Heart left ventricle (tissue), 16 donors: ENCODE measurements at places on chromosomes 7 and 10. TPM values are rescaled to one million over a fixed set of nuclear protein-coding genes. Genes with fewer than 3 reads are reported as not detected.
A peak's percentile ranks its signal among the peaks of the same experiment; 100 is the strongest.

- no peaks in the 10 kb centered on the region for H3K4me1 ChIP-seq
These were observed 398.3 kb downstream of the DPP6 start for GRCh38 chr7:154450451-154450850.

DNA sequence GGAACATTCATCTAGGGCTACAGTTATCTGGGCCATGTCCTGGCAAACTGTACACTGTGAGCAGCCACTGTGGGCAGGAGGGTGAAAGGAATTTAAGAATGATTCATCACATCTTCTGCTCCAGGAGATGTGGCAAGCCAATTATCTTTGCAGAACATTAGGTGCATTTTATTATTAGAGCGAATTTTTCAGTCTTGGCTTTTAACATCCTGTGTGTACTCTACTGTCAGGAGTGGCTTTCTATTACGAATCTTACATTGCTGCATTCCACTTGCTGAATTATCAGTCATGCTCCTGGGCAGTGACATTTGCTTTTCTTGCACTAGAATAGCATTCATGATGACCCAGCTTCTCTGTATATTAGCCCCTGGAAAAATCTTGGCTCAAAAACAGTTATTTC lies 109.2 kb upstream of the TARP start:
- H3K4me1 ChIP-seq: no peaks in the 10 kb centered on the region
- no peaks in the 10 kb centered on the region for H3K27me3 ChIP-seq
- no peak overlapping the region for H3K4me3 ChIP-seq
- no peaks in the 10 kb centered on the region for H3K36me3 ChIP-seq
- H3K27ac ChIP-seq: no peak overlapping the region

DNA sequence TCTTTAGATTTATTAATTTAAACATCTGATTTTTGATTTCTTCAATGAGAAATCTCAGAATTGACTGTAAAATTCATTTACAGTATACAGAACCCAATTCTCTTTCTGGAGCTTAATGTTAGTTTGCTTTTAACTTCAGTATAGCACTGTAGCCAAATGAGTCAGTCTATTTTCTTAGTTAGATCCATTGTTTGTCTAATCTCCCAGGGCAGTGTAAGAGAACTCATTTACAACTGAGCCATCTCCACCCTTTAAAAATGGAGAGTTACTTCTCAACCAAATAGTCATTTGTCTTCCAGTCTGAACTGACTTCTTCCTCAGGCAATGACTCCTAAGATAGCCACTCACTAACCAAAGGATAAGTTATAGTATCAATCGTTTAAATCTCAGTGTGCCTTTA lies 3.0 kb upstream of the WNT2 start:
- no peak overlapping the region for H3K27ac ChIP-seq
- peaks cover 39% of the 10 kb centered on the region for H3K27me3 ChIP-seq
- H3K4me1 ChIP-seq: peaks cover 8% of the 10 kb centered on the region
- no peak overlapping the region for H3K4me3 ChIP-seq
- H3K36me3 ChIP-seq: no peaks in the 10 kb centered on the region

- H3K27ac ChIP-seq: no peak overlapping the region
- no peaks in the 10 kb centered on the region for H3K36me3 ChIP-seq
- H3K27me3 ChIP-seq: no peaks in the 10 kb centered on the region
- no peaks in the 10 kb centered on the region for H3K4me1 ChIP-seq
These were observed 47.3 kb downstream of the CNNM2 start for GRCh38 chr10:102965311-102965851.

DNA sequence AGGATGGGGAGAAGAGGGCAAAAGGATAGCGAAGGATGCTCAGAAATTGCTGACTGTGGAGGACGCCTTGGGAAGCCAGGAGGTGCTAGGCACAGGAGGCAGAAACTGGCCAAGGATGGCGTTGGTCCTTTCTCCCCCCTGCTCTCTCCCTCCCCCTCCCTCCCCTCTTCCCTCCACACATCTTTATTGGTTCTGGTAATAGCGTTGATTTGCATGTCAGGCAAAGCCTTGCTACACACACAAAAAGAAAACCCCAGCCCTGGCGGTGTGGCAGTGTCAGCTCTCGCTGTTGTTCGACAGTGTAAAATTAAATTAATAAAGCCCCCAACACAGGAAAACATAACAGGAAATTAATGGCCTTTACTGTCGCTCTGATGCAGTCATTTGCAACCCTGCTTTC lies 47.2 kb downstream of the PAX2 start:
- no peak overlapping the region for H3K4me3 ChIP-seq
- no peak overlapping the region for H3K27ac ChIP-seq
- DNase-seq: no peak

- H3K27ac ChIP-seq: no peak overlapping the region
- no peak overlapping the region for H3K4me3 ChIP-seq
- DNase-seq: no peak
These were observed 129.0 kb upstream of the C7orf33 start for GRCh38 chr7:148461392-148462179.

- no peaks in the 10 kb centered on the region for H3K36me3 ChIP-seq
- no peaks in the 10 kb centered on the region for H3K4me1 ChIP-seq
- H3K4me3 ChIP-seq: peak overlapping the region; percentile 23
- H3K27me3 ChIP-seq: no peaks in the 10 kb centered on the region
- H3K27ac ChIP-seq: no peak overlapping the region
These were observed 22.7 kb downstream of the SLC35G1 start for GRCh38 chr10:93916257-93917063.

GRCh38 chr10:100812978-100813377 lies 67.6 kb downstream of the PAX2 start:
- H3K27ac ChIP-seq: no peak overlapping the region
- H3K4me1 ChIP-seq: no peaks in the 10 kb centered on the region
- no peak overlapping the region for H3K4me3 ChIP-seq
- DNase-seq: no peak
- H3K27me3 ChIP-seq: peaks cover 5% of the 10 kb centered on the region

DNA sequence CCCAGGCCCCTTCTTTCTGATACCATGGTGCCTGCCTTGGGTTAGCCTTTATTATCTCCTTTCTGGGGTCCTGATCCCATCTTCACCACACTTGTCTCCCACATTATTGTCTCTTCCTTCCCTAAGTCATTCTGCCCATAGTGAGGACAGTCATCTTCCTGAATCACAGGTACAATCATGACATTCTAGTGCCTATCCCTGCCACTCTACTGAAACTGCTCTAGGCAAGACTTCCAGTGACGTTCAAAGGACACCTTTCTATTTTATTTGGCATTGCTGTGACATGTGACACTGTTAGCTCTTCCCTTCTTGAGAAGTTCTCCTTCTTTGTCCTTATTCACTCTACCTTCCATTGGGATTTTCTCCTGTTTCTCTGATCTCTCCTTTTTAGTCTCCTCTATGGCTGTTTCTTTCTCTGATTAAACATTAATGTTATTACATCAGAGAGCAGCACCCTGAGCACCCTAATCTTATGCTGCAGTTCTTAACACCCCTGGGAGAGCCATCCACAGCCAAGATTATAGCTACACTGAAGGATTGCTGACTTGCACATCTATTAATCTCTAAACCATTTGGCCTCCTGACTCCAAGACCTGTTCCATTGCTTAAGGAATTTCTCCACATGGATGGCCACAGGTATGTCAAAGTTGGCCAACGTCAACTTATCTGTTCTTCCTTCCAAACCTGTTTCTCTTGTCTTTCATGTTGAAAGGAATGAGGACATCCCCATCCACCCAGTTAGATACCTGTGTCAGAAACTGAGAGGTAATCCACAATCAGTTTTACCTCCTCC lies 10.9 kb downstream of the MACC1 start:
- no peaks in the 10 kb centered on the region for H3K36me3 ChIP-seq
- no peaks in the 10 kb centered on the region for H3K4me1 ChIP-seq
- H3K27ac ChIP-seq: no peak overlapping the region
- no peak for DNase-seq
- H3K27me3 ChIP-seq: no peaks in the 10 kb centered on the region

GRCh38 chr7:144027070-144027469 lies 21.7 kb upstream of the OR2A5 start:
- no peak overlapping the region for H3K4me3 ChIP-seq
- no peak for DNase-seq
- no peaks in the 10 kb centered on the region for H3K4me1 ChIP-seq
- H3K36me3 ChIP-seq: no peaks in the 10 kb centered on the region
- no peak overlapping the region for H3K27ac ChIP-seq

DNA sequence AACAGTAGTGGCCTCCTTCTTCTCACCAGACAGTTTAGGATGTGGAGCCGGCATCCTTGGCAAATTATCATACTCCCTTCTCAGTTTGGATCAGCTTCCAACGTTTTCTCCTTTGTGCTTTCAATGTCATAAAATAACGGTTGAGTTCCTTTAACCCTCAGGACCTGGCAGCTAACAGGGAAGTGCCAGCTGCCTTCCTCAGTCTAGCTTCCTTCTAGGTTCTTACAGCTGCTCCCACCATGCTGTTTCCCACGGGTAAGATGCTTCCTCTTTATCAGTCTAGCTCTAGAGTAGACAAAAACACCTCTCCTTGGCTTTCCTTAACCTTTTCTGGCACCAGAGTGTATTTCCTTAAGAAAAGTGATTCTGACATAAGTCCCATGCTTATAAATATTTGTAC lies 33.2 kb downstream of the BLVRA start:
- no peaks in the 10 kb centered on the region for H3K4me1 ChIP-seq
- H3K27me3 ChIP-seq: no peaks in the 10 kb centered on the region
- no peak overlapping the region for H3K4me3 ChIP-seq
- no peak overlapping the region for H3K27ac ChIP-seq

DNA sequence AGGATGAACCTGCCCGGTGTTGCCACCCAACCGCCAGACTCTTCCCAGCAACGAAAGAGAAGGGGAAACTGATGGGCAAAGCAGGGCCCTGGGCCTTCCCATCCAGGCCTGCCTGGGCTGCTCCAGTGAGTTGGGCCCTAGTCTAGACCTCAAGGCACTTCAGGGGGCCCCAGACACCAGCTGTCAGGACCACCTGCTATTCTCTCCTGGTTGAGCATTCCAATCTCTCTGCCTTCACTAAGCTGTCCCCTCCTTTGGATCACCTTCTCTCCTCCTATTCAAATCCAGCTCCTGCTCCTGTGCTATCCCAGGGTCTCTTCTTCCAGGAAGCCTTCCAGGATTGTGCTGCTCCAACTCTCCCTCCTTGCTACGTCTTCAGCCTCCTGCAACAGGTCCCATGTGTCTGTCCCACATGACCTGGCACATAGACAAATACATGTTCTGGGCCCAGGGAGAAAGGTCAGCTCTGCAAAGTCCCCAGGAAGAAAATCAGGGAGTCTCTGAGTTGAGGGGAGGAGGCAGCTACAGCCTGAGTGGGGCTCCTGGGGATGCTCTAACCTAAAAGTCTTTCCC lies 3.1 kb downstream of the STX1A start:
- no peak overlapping the region for H3K4me3 ChIP-seq
- peak; percentile 37 for DNase-seq
- peaks cover 5% of the 10 kb centered on the region for H3K27me3 ChIP-seq
- H3K27ac ChIP-seq: no peak overlapping the region
- H3K36me3 ChIP-seq: no peaks in the 10 kb centered on the region

DNA sequence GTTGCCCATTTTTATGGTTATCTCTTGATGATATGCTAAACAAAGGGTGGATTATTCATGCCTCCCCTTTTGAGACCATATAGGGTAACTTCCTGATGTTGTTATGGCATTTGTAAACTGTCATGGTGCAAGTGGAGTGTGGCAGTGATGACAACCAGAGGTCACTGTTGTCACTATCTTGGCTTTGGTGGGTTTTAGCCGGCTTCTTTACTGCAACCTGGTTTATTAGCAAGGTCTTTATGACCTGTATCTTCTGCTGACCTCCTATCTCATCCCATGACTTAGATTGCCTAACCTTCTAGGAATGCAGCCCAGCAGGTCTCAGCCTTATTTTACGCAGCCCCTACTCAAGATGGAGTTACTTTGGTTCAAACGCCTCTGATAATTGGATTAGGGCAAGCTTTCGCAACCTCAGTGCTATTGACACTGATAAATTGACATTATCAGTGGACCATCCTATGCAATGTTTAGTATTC lies 36.9 kb downstream of the BAG3 start:
- no peak overlapping the region for H3K27ac ChIP-seq
- H3K4me3 ChIP-seq: no peak overlapping the region
- peaks cover 13% of the 10 kb centered on the region for H3K4me1 ChIP-seq
- no peak for DNase-seq
- no peaks in the 10 kb centered on the region for H3K36me3 ChIP-seq
- H3K27me3 ChIP-seq: no peaks in the 10 kb centered on the region

DNA sequence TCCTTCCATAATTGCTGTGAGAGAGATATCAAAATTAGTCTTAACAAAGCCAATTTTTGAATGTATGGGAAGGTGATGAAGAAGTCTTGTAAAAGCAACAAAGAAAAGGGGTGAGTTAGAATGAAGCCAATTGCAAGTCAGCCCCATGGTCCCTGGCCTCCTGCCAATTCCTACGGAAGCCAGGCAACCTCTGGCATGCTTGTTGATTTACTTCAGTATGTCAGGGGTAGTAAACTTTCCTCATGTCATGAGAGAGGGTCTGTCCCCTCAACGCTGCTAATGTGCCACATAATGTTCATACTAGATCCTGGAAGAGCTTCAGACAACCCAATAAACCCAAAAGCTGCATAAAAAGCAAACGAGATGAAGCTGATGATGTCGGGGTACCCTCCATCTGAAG lies 159.1 kb upstream of the YAE1 start:
- no peak overlapping the region for H3K27ac ChIP-seq
- H3K36me3 ChIP-seq: no peaks in the 10 kb centered on the region
- no peak for DNase-seq
- H3K27me3 ChIP-seq: no peaks in the 10 kb centered on the region
- no peak overlapping the region for H3K4me3 ChIP-seq
- no peaks in the 10 kb centered on the region for H3K4me1 ChIP-seq

DNA sequence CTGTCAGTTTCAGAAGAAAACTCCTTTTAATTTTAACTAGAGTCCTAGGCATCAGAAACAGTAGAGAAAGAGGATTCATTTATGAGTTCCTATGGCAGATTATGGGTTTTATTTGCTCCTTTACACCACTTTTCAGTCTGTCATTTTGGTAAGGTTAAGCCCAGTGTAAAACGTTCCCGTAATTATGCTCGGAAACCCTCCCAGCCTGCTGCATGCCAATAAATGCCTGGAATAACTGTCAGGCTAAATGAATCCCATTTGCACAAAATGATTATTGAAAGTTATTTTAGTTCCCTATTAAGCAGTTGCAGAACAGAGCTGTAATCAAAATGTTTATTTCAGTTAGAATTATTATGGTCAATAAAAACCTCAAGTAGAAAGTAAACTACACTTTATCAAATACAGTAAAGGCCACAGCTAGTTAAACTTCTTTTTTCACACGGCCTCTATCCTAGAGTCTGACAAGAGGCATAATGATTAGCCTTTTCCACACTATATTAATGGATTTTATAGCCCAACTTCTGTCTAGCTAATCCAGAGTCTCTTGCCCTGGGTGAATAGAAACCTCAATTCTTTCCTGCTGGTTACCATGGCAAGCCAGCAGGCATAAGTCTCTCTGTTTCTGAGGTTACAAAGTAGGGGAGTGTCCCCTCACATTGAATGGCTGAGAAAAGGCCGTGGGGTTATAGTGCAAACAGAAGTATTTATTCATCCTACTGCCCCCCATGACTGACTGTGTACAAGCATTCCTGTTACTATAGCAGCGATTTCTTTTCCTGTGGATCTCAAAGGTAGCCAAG lies 80.8 kb upstream of the NPVF start:
- H3K27me3 ChIP-seq: no peaks in the 10 kb centered on the region
- no peak overlapping the region for H3K4me3 ChIP-seq
- no peaks in the 10 kb centered on the region for H3K4me1 ChIP-seq
- H3K27ac ChIP-seq: no peak overlapping the region
- no peak for DNase-seq

- no peak overlapping the region for H3K27ac ChIP-seq
- no peak overlapping the region for H3K4me3 ChIP-seq
- DNase-seq: no peak
- H3K27me3 ChIP-seq: peaks cover 5% of the 10 kb centered on the region
- H3K4me1 ChIP-seq: peaks cover 8% of the 10 kb centered on the region
- no peaks in the 10 kb centered on the region for H3K36me3 ChIP-seq
These were observed 21.8 kb upstream of the FIGNL1 start for GRCh38 chr7:50471970-50472369.

UNCX gene
- not detected for polyA plus RNA-seq

HDAC9 gene
- polyA plus RNA-seq: 4.8 TPM

RABGEF1 gene
- 5.7 TPM for polyA plus RNA-seq

TBXAS1 gene
- 2.3 TPM for polyA plus RNA-seq

FKBP6 gene
- polyA plus RNA-seq: not detected

IFIT2 gene
- 2.1 TPM for polyA plus RNA-seq

BICC1 gene
- polyA plus RNA-seq: 2.1 TPM
